ENCODE measurements at places on chromosomes 16 and 17.

GRCh38 chr16:87368029-87368770 is 15.4 kb downstream of the FBXO31 start:
- DNase-seq = no peak

GRCh38 chr16:59385959-59386358 is 651.8 kb upstream of the GOT2 start:
- DNase-seq = peak; percentile 63

- no peak for DNase-seq
These were observed 80.0 kb downstream of the ANKRD11 start for GRCh38 chr16:89410322-89410721.

- DNase-seq = no peak
These were observed 77.8 kb upstream of the HS3ST4 start for GRCh38 chr16:25613931-25614330.

DNA sequence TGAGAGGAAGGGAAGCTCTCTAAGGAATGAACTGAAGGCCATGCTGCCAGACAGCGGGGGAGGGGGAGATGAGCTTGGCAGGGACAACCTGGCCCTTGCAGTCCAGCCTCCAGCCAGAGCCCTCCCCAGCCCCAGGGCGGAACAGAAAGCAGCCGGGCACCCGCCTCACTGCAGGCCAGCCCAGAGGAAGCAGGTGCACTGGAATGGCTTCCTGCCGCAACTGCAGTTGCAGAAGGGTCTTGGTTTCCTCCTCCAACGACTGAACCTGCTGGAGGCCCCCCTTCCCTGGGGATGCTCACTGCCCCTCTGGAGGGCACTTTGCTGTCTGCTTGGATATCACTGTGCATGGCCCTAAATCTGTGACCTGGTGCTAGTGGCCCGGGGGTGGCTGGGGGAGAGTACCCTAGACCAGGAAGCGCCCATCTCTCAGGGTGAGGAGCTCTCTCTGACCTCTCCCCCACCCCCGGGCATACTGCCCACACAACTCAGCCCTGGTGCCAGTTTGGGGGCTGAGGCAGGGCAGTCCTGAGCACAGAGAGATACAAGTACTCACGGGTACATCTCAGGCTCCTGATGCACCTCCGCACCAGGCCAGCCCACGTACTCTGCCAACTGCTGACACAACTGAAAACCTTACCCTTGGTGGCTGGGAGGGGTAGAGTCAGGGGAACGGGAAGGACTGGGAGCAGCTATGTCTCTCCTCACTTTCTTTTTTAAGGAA is 41.1 kb downstream of the MYO18A start:
- DNase-seq = no peak

- peak; percentile 40 for DNase-seq
These were observed 31.2 kb downstream of the NXN start for GRCh38 chr17:948284-948852.

All from ELR (cell line).